ENCODE measurements at places on chromosomes 7 and 10.
A peak's percentile ranks its signal among the peaks of the same experiment; 100 is the strongest.

DNA sequence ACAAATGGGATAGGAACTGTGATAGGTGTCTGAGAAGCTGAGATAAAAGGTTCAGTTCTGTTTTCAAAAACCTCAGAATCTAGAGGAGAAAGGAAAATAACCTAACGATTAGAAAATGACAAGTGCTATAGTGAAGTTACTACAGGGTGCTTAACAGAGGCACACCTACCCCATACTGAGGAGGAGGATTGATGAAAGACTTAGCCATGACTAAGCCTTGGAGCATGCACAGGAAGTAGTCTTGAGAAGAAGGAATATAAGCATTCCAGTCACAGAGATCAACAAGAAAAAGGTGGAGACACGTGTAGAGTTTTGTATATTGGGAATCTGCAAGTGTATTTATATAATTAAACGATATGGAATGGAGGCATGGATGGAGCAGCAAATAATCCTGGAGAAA, 1225.5 kb upstream of the CELF2 start:
- DNase-seq, result no peak

GRCh38 chr10:80647173-80647833, 109.6 kb downstream of the SH2D4B start:
- no peak for DNase-seq

DNA sequence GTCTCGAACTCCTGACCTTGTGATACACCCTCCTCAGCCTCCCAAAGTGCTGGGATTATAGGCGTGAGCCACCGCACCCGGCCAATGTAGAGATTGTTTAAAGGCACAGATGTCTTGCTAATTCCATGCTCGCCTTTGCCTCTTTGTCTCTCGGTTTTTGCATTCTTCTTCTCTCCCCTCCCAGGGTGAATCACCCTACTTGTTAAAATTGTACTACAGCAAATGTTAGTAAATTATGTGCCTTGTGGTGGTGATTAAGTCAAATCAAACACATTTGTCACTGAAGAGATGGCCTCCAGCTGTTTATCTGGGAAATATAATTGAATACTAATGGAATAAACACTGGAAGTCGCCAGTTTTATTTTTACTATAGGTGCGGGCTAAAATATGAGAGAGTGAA, 384.4 kb upstream of the AUTS2 start:
- no peak for DNase-seq

- no peak for DNase-seq
Observed at GRCh38 chr7:115914951-115915350, 115.6 kb downstream of the TFEC start.

- DNase-seq, result no peak
Observed at GRCh38 chr7:110766864-110767263, 324.1 kb upstream of the LRRN3 start.

DNA sequence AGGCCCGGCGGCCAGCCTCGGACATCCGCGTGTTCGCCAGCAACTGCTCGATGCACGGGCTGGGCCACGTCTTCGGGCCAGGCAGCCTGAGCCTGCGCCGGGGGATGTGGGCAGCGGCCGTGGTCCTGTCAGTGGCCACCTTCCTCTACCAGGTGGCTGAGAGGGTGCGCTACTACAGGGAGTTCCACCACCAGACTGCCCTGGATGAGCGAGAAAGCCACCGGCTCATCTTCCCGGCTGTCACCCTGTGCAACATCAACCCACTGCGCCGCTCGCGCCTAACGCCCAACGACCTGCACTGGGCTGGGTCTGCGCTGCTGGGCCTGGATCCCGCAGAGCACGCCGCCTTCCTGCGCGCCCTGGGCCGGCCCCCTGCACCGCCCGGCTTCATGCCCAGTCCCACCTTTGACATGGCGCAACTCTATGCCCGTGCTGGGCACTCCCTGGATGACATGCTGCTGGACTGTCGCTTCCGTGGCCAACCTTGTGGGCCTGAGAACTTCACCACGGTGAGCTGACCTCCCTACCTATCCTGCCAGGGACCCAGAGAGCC, 656 bp downstream of the ASIC3 start:
- DNase-seq, result no peak

GRCh38 chr7:30462179-30462578, 16.4 kb downstream of the NOD1 start:
- no peak for DNase-seq

DNA sequence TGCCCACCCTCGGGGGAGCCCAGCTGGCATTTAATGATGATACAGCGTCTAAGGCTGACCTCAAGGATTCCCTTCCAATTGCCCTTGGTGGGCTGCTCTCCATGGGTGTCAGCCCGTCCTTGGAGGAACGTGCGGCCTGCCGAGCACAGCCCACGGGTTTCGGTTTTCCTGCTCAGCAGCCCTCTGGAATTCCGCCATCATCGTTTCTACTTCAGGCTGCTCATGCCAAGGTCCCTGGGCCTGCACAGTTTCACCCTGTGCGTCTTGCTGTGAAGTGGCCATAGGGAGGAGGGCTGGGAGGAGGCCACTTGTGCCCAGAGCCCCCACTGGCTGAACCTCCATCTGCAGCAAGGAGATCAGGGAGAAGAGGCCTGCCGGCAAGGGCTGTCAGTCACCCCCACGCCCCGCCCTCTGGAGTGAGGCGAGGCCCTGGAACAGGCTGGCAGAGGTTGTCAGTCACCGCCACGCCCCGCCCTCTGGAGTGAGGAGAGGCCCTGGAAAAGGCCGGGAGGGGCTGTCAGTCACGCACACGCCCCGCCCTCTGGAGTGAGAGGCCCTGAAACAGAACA, 82.8 kb downstream of the CHST15 start:
- DNase-seq, result no peak

GRCh38 chr10:103154521-103155299, 38.4 kb downstream of the NT5C2 start:
- no peak for DNase-seq

GRCh38 chr10:92742331-92743228, 52.8 kb downstream of the HHEX start:
- no peak for DNase-seq

DNA sequence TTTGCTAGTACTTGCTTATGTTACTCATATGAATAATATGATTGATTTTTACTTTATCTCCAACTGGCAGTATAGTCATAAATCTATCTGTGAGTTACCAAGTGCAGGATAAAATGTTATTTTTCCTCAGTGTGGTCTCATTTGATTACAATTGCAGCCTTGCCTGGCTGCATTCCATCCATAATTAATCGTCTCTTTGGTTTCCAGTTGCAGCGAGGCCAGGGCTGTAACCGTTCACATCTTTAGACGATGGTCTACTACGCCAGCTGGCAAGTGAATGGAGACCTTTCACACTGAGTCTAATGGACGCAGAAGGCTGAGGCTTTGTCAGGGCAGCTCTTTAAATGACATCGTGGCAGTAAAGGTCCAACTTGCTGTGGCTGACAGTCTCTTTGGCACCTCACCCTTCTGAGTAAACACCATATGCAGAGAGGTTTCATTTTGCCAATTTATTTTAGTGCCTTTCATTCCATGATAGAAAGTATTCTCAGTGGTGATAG, 84.0 kb downstream of the ARL4A start:
- peak; percentile 57 for DNase-seq

DNA sequence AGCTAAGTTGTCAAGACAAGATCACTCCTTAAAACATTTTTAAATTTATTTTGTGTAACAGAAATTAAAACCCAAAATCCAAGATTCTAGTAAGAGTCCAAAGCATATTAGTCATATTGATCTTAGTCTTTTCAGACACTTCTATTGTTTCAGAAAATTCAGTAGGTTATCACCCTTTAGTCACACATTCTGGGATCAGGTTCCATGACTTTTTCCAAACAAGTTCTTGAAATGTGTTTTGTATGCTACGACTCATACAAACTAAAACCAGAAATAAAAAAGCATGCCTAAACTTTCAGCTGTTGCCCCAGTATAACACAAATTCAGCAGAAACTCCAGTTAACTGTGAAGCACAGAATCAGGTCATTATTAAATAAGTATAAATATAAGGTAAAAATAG, 10.7 kb downstream of the SEMA3D start:
- DNase-seq, result no peak

GRCh38 chr7:101134399-101134980, 7.6 kb downstream of the SERPINE1 start:
- DNase-seq, result no peak

DNA sequence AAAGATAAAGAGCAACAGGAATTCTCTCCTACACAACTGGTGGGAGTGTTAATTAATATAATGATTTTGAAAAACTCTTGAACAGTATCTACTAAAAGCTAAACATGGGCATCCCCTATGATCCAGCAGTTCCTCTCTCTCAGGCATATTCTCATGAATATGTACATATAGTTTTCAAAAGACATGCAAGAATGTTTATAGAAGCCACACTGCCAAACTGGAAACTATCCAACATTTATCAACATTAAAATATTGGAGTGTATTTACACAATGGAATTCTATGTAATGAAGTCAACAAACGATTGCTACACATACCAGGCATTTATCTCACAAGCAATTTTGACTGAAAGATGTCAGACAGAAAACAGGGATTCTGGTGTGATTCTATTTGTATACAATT, 404.5 kb upstream of the ANKRD30A start:
- no peak for DNase-seq

DNA sequence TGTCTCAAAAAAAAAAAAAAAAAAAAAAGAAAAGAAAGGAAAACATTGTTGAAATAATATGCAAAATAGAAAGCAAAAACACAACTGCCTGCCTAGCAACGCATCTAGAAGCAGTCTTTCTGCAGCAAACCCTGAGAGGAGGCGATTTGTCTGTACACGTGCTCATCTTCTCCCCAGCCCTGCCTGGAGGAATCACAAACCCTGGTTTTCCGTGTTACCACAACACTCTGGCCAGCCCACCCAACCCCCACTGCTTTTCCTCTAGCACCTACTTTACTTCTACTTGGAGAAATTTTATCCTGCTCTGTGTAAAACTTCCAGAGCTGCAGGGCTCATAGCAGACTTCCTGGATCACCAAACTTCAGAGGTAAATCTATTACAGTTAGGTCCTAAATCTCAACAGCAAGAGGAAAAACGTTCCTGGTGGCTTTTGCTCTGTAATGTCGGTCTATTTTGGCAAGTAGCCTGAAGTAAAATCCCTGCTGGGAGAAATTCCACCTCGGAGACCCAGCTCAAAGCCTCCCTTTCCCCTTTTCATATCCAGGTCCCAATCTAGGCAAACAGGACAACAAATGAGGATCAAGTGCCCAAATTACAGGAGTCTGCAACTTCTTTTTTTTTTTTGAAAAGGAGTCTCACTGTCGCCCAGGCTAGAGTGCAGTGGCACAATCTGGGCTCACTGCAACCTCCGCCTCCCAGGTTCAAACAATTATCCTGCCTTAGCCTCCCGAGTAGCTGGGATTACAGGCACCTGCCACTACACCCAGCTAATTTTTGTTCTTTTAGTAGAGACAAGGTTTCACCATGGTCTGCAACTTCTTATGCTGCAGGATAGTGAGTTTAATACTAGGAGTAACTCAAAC, 91.6 kb downstream of the DNMBP start:
- peak; percentile 52 for DNase-seq

GRCh38 chr7:27351786-27352185, 109.2 kb downstream of the EVX1 start:
- no peak for DNase-seq

GRCh38 chr7:154978017-154978416, 24.9 kb downstream of the PAXIP1 start:
- DNase-seq, result no peak

GRCh38 chr7:140055833-140056232, 6.9 kb downstream of the PARP12 start:
- DNase-seq, result no peak

DNA sequence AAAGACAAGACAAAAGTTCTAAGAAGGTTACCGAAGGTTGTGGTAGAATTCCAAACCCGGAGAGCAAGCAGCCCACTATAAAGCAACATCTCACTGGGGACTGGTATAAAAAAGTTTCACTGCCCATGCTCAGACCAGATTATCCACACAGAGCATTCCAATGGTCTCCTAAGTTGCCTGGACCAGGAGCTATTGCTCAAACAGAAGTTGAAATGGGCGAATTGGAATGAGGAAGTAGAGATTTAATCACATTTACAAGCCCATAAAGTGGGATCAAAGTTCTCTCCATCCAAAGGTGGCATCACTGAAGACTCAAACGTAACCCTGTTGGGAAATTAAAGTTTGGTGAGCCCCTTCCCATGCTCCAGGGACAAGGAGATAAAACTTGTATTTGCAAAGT, 19.8 kb downstream of the OR2F1 start:
- no peak for DNase-seq
